ENCODE measurements at places on chromosomes 3 and 15. TPM values are rescaled to one million over a fixed set of nuclear protein-coding genes. Genes with fewer than 3 reads are reported as not detected.

IMPG2 gene
- 0.40 TPM for total RNA-seq

SOX2 gene
- total RNA-seq: 110 TPM

HRH1 gene
- not detected for total RNA-seq

- no peak for DNase-seq
Observed at GRCh38 chr15:88813960-88814359, 10.7 kb downstream of the ACAN start.

DNA sequence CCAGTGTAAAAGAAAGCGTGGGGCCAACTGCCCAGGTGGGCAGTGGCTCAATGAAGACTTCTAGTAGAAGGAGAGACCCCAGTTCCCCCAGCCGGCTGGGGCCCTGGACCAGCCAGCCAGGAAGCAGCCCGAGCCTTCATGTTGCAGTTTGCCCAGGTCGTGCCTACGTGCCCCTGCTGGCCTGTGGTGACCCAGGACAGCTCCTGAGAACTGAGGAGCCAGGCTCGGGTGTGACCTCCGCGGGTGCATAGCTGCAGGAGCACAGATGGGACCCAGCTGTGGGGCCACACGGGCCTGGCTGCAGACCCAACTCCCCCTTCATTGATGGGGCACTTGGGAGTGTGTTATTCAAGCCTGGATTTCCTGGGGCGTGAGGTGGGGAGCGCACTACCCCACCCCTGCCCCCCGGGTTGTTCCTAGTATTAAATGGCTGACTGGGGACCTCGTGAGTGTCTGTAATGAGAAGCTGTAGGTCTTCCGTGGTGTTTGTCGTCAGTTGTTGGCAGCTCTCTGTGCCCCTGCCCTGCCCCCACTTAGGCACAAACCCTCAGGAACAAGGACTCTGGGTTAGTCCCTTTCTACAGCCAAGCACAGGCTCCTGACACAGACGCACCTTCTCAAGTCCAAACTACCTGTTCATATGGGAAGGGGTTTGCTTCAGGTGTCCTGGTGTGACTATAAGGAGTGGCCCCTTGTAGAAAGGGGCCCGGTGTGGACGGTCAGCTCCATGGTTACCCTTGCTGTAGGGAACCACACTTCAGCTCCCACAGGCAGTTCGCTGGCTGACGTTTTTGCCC, 39.1 kb downstream of the IDH2 start:
- no peak for DNase-seq

GRCh38 chr3:185789134-185789533, 35.7 kb downstream of the IGF2BP2 start:
- no peak for DNase-seq

GRCh38 chr15:89356634-89357298, 22.1 kb upstream of the POLG start:
- no peak for DNase-seq

DNA sequence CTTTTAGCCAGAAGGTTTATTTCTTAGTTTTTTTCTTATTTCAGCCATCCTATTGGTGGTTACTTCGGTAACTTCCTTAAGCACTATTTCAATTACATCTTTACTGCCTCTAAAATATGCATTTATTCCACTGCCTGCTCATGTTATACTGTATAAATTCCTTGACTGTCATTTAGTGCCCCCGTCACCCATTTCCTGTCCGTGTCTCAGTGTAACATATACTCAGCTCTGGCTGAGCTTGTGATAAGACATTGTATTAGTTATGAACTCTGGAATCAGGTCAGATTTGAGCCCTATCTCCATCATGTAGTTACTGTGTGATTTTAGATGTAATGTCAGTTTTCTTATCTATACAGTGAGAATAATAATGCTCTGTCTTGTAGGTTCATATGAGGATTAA, 24.2 kb downstream of the PIAS1 start:
- DNase-seq: no peak

DNA sequence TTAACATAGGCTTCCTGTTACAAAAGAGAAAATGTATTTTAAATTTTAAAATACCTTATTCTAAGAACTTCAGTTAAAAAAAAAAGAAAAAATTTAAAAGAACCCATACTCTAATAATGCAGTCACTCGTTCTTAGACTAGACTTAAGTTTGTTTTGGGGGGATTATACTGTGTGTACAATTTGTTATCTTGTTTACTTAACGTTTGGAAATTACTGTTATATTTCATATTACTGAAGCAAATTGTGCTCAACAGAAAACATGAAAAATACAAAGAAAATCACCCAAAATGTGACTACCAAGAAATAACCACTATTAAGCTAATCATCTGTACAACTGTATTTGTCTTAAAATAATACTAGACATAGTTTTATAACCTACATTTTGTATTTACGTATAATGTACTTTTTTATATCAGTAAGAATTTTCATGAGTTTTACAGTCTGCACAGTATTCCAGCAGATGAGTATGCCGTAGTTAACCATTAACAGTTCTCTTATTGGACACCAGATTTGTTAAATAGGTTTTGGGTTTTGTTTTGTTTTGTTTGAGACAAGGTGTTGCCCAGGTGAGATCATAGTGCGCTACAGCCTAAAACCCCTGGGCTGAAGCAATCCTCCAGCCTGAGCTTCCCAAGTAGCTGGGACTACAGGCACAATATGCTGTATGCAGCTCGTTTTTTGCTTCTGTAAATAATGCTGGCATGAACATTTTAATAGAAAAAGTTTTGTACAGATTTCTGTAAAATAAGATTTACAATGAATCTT, 88.8 kb upstream of the CHD2 start:
- DNase-seq: no peak

DNA sequence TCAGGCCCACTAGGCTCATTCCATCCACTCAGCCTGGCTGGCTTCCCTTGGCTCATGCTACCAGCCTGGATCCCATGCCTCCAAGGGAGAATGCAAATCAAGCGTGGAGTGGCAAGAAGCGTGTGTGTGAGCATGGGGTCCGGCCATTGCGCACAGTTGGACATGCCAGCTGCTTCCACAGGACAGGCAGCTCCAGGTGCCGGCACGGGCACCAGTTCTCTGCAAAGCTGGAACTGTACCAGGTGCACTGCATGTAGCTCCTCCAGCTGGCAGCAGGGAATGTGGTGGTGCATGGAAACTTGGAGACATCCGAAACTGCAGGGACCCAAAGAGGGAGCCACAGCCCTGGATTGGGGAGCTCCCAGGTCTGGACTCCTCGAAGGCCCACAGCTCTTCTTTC, 449.8 kb downstream of the EPHA6 start:
- DNase-seq: no peak

DNA sequence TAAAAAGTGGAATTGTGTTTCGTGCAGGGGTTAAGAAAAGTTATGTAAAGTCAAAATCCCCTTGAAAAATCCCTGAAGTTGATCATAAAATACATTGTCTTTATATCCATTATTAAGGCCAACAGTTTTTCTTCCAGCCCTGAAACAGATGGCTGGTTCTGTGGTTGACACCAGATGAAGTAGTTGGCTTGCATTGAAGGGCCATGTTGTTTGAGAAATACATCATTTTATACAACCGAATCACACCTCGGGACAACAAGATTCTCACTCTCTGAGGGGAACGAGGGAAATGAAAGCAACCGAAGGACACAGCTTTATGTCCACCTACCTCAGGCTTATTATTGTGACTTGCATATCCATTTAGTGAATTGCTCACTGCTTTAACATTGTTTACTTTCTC, 126.0 kb upstream of the MITF start:
- no peak for DNase-seq

DNA sequence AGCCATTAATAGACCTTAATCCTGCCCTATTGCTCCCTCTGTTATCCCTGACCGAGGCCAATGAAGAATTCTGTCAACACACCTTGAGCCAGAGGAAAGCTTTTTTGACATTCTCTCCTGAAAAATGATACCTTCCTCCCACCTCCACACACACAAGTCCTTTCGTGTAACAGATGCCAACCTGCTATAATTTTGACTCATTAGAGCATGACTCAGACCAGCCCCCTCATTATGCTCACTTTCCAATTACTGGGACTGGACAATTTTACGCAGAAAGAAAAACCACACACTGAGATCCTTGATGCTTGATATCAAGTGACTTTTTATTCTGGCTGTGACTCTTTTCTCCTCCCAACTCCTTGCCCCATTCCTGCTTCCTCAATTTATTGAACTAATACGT, 50.9 kb downstream of the LSAMP start:
- no peak for DNase-seq

DNA sequence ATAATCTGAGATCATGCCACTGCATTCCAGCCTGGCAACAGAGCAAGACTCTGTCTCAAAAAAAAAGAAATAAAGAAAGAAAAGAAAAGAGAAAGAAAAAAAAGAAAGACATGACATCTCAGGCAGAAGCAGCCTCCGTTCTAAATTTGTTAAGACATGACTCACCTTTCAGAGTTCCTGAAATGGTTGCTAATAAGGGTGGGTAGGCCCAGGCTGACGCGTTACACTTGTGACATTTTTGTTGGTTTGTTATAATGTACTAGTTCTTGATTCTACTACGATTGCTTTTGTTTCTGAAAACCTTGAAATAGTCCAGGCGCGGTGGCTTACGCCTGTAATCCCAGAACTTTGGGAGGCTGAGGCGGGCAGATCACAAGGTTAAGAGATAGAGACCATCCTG, 21.0 kb downstream of the SLC25A20 start:
- DNase-seq: no peak

- no peak for DNase-seq
Observed at GRCh38 chr3:25191673-25192072, 236.4 kb upstream of the RARB start.

GRCh38 chr15:90099072-90099867, 3.0 kb downstream of the IDH2 start:
- DNase-seq: no peak

GRCh38 chr3:150308481-150309256, 99.4 kb upstream of the TSC22D2 start:
- no peak for DNase-seq

DNA sequence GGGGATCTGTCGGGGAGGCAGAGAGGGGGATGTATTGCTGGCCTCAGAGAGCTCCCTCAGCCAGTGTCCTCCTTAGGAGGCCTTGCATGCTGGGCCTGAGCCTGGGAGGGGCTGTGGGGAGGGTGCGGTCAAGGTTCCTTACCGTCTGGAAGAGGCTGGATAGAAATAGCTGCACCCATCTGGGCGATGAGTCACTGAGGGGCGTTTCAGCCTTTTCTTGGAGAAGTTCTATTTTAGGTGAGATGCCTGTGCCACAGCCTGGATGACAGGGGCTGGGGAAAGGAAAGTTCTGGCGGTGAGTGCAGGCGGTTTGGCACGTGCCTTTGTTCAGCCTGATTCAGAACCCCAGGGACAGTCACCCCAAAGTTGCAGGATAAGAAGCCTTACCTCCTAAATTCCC, 35.7 kb upstream of the APEH start:
- DNase-seq: no peak

- DNase-seq: no peak
Observed at GRCh38 chr15:70596354-70597055, 166.9 kb downstream of the UACA start.

GRCh38 chr3:44907612-44908011, 33.2 kb downstream of the TGM4 start:
- no peak for DNase-seq

GRCh38 chr3:58899159-58899952, 150.5 kb downstream of the CFAP20DC start:
- no peak for DNase-seq
